ENCODE measurements at places on chromosomes 12 and 14. TPM values are rescaled to one million over a fixed set of nuclear protein-coding genes. Genes with fewer than 3 reads are reported as not detected.

The DCTN2 gene
- total RNA-seq, result 90.8 TPM

The PPFIA2 gene
- total RNA-seq, result not detected

The CISTR gene
- total RNA-seq, result not detected

The NGB gene
- total RNA-seq, result not detected

The ACTR6 gene
- total RNA-seq, result 32.8 TPM

DNA sequence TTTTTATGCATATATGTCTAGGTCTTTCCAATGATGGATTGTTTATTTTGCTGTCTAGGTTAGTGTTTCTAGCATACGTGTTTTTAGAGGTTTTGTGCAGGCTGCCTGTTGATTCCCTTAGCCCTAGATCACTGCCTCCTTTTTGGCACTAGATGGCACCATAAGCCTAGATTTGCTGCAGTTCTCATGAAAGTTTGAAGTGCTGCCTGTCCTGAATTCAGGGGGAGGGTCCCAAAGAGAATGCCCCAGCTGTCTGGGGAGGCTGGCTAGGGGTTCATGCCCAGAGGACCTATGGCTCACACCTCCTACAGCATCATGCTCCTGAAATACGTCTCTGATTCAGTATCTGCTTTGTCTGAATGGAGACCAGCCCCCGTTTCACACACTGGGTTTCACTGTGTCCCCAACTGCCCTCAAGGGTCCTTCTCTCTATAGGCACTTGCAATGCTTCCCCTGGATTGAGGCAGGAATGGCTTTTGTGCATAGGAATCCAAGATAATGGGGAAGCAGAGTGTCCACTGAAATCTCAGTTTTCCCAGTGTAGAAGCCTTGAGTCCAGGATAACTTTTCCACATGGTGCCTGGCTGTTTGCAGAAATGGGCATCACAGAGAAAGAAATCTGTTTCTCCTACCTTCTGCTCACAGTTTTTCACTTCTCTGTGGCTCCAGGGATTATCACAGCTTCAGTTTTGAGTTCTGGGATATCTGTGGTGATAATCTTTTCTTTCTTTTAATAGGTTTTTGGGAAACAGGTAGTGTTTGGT lies 14.2 kb upstream of the TXNRD1 start:
- no peak overlapping the region for H3K27ac ChIP-seq
- H3K36me3 ChIP-seq, result peaks cover 10% of the 10 kb centered on the region
- peak; percentile 62 for DNase-seq
- H3K4me1 ChIP-seq, result peaks cover 6% of the 10 kb centered on the region

DNA sequence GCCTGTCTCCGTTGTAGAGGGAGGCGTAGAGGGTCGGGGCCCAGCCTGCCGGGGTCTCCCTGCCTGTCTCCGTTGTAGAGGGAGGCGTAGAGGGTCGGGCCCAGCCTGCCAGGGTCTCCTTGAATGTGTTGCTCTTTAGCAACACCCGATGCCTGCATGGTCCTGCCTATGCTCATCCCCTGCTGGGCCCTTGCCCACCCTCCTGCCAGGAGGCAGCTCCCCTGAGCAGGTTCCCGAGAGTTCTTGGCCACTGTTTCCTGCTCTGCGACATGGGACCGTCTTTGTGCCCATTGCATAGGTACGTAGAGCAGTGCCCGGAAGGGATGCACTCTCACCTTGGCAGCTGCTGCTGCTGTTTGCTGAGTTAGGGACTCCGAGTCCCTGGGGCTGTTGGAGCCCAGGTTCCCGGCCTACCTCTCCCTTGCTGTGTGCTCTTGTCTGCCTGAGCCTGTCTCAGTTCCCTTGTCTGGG lies 3.3 kb downstream of the KIF26A start:
- H3K36me3 ChIP-seq, result no peaks in the 10 kb centered on the region
- H3K4me1 ChIP-seq, result peaks cover 4% of the 10 kb centered on the region
- DNase-seq, result no peak
- no peak overlapping the region for H3K4me3 ChIP-seq

DNA sequence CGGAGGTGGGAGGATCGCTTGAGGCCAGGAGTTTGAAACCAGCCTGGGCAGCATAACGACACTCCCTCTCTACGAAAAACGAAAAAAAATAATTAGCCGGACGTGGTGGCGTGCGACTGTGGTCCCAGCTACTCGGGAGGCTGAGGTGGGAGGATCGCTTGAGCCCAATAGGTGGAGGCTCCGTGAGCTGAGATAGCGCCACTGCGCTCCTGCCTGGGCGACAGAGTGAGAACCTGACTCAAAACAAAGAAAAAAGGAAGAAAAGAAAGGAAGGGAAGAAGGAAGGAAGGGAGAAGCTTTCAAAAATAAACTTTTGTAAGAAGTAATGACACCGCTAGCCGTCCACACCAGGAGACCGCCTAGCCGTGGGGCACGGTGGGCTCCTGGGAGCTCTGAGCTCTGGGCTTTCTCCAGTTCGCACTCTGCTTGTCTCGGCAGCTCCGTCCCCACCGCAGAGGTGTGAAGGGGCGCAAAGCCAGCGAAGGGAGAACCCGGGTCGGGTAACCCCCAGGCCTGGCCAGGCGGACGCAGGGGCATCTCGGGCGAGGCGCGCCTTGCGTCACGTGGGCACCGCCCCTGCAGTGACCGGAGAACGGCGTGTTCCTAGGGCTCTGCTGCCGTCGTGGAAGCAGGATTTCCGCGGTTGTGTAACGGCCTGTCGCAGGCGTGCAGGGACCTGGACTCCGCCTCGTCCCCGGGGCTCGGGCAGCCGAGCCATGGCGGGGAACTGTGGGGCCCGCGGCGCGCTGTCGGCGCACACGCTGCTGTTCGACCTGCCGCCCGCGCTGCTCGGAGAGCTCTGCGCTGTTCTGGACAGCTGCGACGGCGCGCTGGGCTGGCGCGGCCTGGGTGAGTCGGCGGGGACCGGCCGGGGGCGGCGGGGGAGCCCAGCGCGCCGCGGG lies at the start of gene IRAK3:
Gene IRAK3, plus strand, starts transcription at position 631 of the 902 bp plus-strand sequence. Its CDS starts 86 bp downstream, at position 717.
- peaks cover 8% of the 10 kb centered on the region for H3K4me1 ChIP-seq
- H3K4me3 ChIP-seq, result peak within 1 kb of the TSS; percentile 53
- peak; percentile 49 for DNase-seq
- H3K27ac ChIP-seq, result no peak within 1 kb of the TSS

GRCh38 chr12:30909349-30910037 lies 17.1 kb upstream of the TSPAN11 start:
- no peak overlapping the region for H3K27ac ChIP-seq
- no peaks in the 10 kb centered on the region for H3K4me1 ChIP-seq
- no peak for DNase-seq
- peaks cover 23% of the 10 kb centered on the region for H3K27me3 ChIP-seq

DNA sequence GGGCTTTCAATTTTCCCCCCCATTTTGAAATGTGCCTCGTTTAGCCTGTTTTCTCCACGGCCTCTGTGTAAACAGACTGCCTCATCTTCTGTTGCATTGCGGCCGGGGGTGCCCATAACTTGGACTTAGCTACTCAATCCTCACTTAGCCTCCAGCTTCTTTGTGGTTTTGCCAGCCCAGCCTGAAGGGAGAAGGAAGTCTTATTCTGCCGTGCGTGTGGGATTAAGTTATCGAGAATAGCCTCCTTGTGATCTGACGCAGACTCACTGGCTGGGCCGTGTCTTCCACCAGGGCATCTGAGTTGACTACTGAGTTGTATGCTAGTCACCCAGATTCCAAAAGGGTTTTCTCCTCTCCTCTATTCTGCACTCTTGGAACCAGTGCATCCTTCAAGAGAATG lies 8.1 kb downstream of the PRKAB1 start:
- H3K36me3 ChIP-seq, result peaks cover 82% of the 10 kb centered on the region
- no peak overlapping the region for H3K4me3 ChIP-seq
- H3K4me1 ChIP-seq, result peaks cover 39% of the 10 kb centered on the region
- no peak for DNase-seq
- H3K27me3 ChIP-seq, result no peaks in the 10 kb centered on the region

- H3K4me3 ChIP-seq, result no peak overlapping the region
- no peak for DNase-seq
- H3K27ac ChIP-seq, result no peak overlapping the region
- H3K4me1 ChIP-seq, result peaks cover 34% of the 10 kb centered on the region
Observed at GRCh38 chr12:47311010-47311409, 231.3 kb upstream of the AMIGO2 start.

GRCh38 chr14:74202113-74202512 lies 37.1 kb upstream of the VSX2 start:
- DNase-seq, result no peak
- no peak overlapping the region for H3K4me3 ChIP-seq
- no peaks in the 10 kb centered on the region for H3K27me3 ChIP-seq
- H3K36me3 ChIP-seq, result peaks cover 6% of the 10 kb centered on the region

GRCh38 chr12:80701388-80701787 lies 6.0 kb upstream of the MYF6 start:
- no peaks in the 10 kb centered on the region for H3K36me3 ChIP-seq
- H3K4me1 ChIP-seq, result no peaks in the 10 kb centered on the region
- DNase-seq, result no peak
- H3K27me3 ChIP-seq, result no peaks in the 10 kb centered on the region
- no peak overlapping the region for H3K4me3 ChIP-seq

DNA sequence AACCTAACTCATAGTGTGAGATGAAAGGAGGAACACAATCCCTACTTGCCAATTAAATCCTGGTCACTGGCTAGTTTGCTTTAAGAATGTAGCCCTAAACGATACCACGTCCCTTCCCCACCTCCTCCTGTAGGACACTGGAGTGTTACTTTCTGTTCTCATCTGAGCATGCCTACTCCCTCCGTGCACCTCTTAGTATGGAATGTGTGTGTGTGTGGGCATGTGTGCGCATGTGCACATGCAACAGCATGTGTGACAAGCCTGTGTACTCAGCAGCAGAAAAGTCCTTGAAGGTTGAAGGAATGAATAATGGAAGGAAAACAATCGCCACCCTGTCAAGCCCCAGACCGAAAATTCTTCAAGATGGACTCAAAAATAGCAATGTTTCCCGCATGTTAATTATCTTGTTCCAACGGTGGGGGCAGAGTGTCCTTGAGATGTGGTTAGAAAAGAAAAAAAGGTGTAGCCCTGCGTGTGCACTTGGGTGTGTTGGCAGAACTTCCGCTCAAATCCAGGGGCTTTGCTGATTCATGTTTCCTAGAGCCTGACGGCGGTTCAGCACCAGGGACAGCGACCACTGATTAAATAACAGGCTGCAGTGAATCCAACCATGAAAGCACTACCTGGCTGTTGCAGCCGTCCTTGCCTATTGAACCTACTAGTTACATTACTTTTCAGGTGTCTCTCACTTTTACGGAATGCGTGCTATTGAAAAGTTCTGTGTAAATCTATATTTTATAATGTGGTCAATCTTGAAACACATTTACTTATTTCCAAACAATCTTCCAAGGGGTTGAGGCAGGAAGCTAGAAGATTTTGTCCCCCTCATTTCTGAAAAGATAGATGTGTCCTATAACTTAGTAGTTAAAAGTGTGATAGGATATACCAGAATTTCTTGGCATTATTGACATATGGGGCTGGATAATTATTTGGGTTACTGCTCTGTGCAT lies 79.8 kb downstream of the SRRM4 start:
- no peak overlapping the region for H3K27ac ChIP-seq
- H3K27me3 ChIP-seq, result no peaks in the 10 kb centered on the region
- no peaks in the 10 kb centered on the region for H3K4me1 ChIP-seq
- no peak overlapping the region for H3K4me3 ChIP-seq
- H3K36me3 ChIP-seq, result no peaks in the 10 kb centered on the region

GRCh38 chr14:79165471-79166090 lies 995.4 kb downstream of the NRXN3 start:
- H3K27ac ChIP-seq, result no peak overlapping the region
- DNase-seq, result no peak
- no peak overlapping the region for H3K4me3 ChIP-seq
- H3K36me3 ChIP-seq, result no peaks in the 10 kb centered on the region

GRCh38 chr12:1633459-1633858 lies 4.4 kb downstream of the WNT5B start:
- DNase-seq, result no peak
- peaks cover 10% of the 10 kb centered on the region for H3K4me1 ChIP-seq
- peaks cover 73% of the 10 kb centered on the region for H3K27me3 ChIP-seq
- no peak overlapping the region for H3K27ac ChIP-seq
- no peak overlapping the region for H3K4me3 ChIP-seq
- H3K36me3 ChIP-seq, result no peaks in the 10 kb centered on the region

DNA sequence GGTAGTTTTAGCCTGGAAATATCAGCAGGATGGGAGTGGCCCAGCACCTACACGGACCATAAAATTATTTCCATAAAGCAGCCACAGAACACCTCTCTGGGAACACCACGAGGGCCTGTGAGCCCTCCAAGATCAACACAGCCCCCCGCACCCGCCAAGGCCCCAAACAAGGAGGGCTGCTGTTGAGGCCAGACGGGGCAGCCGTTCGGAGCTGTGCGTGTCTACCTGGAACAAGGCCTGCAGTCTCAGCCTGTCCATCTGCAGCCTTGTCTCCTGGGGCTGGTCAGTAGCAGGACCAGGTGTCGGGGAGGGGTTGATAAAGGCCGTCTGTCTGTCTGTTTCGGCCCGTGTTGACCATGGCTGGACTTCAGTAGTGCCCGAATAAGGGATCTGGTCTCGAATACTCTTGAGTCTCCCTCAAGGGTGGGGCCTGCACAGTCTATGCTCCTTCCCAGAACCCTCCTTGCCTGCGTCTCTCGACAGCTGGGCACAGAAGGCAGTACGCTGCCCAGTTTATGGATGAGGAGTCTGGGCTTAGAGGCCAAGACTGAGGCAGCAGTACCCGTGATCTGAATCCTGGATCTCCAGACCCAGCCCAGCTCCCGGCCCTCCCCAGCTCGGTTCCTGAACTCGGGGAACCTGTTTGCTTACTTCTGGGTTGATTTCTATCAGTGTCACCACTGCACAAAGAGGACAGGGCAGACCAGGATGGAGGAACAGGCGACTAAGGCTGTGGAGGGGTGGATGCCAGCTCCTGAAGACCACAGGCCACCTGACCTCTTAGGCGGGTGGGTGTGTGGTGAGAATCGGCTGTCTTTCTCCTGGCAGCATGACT lies 23.1 kb upstream of the DLK1 start:
- H3K27me3 ChIP-seq, result peaks cover 2% of the 10 kb centered on the region
- H3K4me1 ChIP-seq, result no peaks in the 10 kb centered on the region
- H3K4me3 ChIP-seq, result no peak overlapping the region
- no peak for DNase-seq
- H3K36me3 ChIP-seq, result no peaks in the 10 kb centered on the region

DNA sequence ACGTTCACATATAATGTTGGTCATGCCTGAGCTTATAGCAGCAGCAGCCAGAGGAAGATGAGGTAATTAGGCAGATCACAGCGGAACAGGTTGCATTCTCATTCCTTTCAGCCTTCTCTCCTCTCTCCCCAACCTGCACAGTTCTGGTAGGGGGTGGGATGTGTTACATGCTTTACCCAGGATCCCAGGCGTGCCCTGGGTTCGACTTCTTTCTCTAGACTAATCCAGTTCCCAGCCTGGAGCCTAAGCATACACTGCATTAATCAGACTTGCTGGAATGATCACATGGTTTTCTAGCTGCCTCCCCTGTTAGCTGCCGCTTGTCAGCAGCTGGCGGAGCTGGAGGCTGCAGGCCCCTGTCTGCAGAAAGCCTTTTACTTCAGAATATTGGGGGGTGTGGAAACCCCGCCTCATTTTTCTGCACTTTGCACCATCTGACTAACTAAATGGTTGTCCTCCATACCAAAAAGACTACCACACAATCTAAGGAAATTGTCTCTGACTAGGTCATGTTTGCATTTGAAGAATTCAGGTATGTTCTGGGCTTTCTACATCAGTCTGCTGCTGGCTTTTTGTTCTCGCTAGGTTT lies 46.0 kb upstream of the EVL start:
- no peaks in the 10 kb centered on the region for H3K27me3 ChIP-seq
- peaks cover 2% of the 10 kb centered on the region for H3K4me1 ChIP-seq
- no peak for DNase-seq
- H3K36me3 ChIP-seq, result no peaks in the 10 kb centered on the region

GRCh38 chr12:54172168-54172567 lies 16.6 kb downstream of the SMUG1 start:
- H3K4me1 ChIP-seq, result no peaks in the 10 kb centered on the region
- no peaks in the 10 kb centered on the region for H3K36me3 ChIP-seq
- no peak for DNase-seq
- no peak overlapping the region for H3K4me3 ChIP-seq
- H3K27ac ChIP-seq, result no peak overlapping the region

GRCh38 chr12:54560374-54560858 lies 11.0 kb downstream of the PDE1B start:
- peaks cover 28% of the 10 kb centered on the region for H3K4me1 ChIP-seq
- peak overlapping the region; percentile 65 for H3K4me3 ChIP-seq
- H3K27me3 ChIP-seq, result no peaks in the 10 kb centered on the region
- peak overlapping the region; percentile 77 for H3K27ac ChIP-seq

Data from activated CD8-positive, alpha-beta memory T cell treated with anti-CD3 and anti-CD28 coated beads, Interleukin-2, amount 10 ng/mL, durations not matched to agents 7 days and 5 days (primary cell).